ENCODE measurements at places on chromosomes 1 and 21.

GRCh38 chr1:206809504-206810084 is 37.3 kb upstream of the IL10 start:
- peak; percentile 33 for DNase-seq

DNA sequence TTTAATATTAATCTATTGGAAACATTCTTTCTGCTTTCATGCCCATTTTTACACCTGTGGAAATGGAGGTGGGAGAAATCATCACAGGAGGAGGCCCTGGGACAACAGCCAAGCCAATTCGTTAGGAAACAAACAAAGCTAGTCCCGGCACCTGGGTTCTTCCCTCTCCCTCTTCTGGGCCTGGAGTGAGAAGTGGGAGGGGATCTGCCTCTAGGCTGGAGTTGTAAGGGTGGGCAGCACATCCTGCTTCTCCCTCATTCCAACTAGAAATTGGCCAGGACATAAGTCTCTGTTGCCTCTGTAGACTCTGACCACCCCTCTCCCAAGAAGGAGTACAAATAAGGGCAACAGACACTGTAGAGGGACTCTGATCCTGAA is 20.2 kb upstream of the ERO1B start:
- DNase-seq: no peak

DNA sequence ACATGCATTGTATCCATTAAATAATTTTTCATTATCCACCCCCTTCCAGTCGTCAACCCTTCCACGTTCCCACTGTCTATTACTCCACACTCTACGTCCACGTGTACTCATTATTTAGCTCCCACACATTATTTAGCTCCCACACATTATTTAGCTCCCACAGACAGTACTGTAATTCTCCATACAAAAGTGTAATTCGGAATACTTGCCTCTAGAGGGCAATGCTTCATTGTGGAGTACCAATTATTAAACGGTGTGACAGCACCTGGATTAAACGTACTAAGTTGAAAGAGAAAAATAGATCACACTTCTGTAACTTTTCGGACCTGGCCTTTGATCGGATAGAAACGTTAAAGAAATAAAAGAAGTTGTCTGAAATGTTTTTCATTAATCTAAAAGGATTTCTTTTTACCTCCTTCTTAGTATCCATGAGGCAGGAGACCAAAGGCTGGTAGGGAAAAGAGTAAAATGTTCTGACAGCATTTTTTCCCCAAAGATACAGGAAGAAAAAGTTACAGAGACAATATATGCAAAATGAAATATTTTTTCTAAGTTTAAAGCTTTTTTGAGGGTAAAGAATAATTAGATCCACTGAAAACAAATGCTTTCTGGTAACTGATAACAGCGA is 99.2 kb downstream of the LHX8 start:
- no peak for DNase-seq

- no peak for DNase-seq
These were observed 41.5 kb upstream of the HAO2 start for GRCh38 chr1:119327094-119327449.

GRCh38 chr1:108811611-108812010 is 45.3 kb downstream of the AKNAD1 start:
- no peak for DNase-seq

DNA sequence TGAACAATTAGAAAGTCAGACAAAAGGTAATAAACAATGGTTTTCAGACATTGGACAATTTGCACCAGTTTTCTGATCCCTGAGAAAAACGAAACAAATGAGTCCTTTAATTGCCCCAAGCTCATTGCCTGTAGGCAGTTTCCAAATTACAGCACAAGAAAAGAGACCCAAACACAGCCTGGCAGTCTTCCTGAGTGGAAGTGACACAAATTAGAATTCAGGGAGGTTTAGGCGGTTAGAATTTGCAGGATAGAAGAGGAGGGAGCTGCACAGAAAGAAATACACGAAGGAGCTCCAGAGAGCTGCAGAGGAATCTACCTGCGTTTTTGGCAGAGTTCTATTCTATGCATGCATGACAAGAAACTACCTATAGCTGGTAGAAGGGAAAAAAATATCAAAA is 115.7 kb downstream of the PIGK start:
- no peak for DNase-seq

All from MV-4-11 (cell line).